ENCODE measurements at places on chromosomes 4 and X.

- no peak for DNase-seq
Observed at GRCh38 chrX:104280609-104281008, 25.9 kb upstream of the ESX1 start.

DNA sequence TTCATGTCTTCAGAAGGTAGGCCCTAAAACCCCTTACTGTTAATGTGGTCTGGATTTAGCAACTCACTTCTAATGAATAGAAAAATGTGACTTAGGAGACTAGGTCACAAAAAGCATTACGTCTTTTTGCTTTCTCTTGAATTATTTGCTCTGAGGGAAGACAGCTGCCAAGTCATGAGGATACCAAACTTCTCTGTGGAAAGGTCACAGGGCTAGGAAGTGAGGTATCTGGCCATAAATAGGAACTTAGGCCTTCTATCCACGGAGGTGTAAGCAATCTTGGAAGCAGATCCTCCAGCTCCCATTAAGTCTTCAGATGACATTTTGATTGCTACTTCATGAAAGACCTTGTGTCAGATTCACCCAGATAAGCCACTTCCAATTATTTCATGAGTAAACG is 120.6 kb downstream of the JADE1 start:
- DNase-seq: no peak

DNA sequence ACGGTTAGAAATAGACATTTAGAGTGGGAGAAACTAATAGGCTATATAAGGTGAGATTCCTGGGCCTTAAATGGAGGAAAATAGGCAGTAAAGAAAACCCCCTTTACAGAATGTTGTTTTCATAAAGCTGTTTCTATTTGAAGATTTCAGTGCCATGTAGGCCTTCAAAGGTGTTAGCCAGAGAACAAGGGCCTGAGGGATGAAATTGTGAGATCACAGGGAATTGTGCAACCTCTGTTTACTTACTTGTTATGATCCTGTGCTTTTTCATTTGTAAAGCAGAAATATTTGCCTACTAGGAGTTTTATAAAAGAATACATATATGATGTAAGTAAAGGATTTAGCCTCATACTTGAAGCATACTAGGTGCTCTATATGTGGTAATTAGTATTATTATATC is 272.9 kb upstream of the ARX start:
- DNase-seq: no peak

GRCh38 chrX:150761176-150761818 is 68.1 kb downstream of the MTMR1 start:
- no peak for DNase-seq

GRCh38 chrX:8289523-8289922 is 118.5 kb upstream of the VCX2 start:
- DNase-seq: no peak

DNA sequence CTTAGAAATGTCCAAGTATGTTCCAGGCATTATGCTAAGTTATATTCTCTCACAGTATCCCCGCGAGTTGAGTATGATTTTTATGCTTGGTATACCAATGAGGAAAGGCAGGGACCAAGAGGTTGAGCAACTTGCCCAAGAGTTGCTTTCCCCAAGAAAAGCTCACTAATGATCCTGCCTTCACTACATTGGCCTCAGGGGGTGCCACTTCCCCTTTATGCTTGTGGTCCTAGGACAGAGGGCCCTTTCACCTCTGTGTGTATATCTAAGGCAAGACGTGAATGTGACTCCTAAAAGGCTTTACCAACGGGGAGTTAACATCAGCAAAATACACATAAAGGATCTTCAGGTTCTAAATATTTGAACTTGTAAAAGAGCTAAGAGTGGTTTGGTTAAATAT is 164.4 kb upstream of the CPEB2 start:
- no peak for DNase-seq

DNA sequence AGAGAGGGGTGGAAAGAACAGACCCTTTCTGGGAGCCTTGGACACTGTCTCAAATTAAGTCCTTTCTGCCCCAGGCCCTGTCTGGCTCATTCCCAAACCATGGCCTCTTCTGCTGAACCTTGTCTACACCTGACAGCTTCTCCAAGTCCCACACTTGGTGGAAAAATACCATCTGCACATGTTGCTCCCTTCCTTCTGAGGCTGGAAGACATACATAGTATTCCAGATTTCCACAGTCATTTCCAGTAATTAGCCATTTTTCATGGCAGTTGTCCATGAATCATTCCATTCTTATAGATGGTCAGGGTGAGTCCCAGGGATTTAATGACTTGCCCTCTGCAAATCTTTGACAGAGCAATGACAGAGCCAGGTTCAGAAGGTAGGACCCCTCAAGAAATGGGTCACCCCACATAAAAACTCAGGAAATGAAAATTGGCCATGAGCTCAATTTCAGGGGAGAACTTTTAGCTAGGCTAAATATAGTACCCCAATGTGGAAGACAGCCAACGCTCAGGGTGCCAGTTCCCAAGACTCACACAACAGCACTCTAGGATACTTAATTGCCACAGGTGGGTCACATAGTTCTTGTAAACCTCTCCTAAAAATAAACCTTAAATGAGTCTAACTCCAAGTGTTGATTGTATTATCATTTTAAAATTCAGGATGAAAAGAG is 16.2 kb upstream of the DAPP1 start:
- no peak for DNase-seq

GRCh38 chr4:10087152-10087791 is 29.3 kb downstream of the WDR1 start:
- DNase-seq: no peak

DNA sequence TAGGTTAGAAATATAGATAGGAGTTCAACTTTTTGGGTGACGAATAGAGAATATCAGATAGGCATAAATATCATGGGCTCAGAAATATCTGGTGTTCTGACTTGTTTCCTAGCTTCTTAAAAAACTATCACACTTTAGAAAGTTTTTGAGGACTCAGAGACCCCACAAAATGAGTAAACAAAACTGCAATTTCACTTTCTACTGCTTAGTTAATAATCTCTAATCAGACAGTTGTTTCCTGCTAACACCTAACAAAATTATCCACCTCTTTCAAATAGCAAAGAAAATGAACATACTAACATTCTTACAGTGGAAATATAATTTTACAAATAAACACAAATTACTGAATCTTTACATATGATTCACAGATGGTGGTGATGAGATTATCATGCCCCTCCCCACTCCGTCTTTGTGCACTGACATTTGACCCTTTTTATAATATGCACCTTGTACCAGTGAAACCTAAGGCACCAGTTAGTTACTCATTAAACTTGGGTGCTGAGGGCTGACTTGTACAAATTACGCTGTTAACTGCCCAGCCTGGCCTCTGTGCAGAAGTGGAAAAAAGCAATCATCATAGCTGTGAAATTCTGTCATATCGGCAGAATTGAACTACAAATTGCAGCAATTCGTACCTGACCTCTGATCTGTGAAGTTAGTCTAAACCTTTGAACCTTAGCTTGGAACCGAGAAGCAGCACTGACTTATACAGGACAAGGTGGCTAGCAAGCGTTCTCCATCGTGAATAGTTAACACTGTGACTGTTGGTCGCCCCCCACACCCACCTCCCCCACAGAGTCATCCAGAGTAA is 138.7 kb downstream of the CHRNA9 start:
- no peak for DNase-seq

DNA sequence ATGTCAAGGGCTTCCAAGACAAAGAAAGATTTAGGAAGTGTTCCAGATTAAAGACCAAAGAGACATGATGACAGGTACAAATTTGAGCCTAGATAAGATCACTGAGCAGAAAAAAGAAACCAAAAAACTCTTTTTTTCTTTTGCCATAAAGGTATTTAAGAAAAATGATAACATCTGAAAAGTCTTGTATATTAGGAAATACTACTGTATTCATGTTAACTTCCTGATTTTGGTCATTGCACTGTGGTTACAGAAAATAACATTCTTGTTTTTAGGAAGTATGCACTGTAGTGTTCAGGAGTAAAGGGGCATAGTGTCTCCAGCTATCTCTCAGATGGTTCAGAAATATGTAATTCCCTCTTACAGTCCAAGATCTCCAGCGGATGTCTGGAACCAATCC is 37.1 kb downstream of the RWDD4 start:
- DNase-seq: no peak

- no peak for DNase-seq
Observed at GRCh38 chr4:68348577-68348976, 1.3 kb downstream of the YTHDC1 start.

- DNase-seq: no peak
Observed at GRCh38 chr4:172997217-172997609, 171.4 kb upstream of the GALNT7 start.

- DNase-seq: no peak
Observed at GRCh38 chrX:153968754-153969124, 2.9 kb downstream of the HCFC1 start.

- DNase-seq: no peak
Observed at GRCh38 chr4:152327606-152328453, 208.1 kb downstream of the FBXW7 start.

GRCh38 chr4:183959319-183960045 is 54.4 kb downstream of the STOX2 start:
- no peak for DNase-seq

- DNase-seq: no peak
Observed at GRCh38 chr4:41260116-41260733, 3.5 kb downstream of the UCHL1 start.
